Activated CD4-positive, alpha-beta T cell treated with anti-CD3 and anti-CD28 coated beads, Interleukin-2, amount 50 U/mL, for 16 hours (primary cell): ENCODE measurements at places on chromosomes 6 and 20.

DNA sequence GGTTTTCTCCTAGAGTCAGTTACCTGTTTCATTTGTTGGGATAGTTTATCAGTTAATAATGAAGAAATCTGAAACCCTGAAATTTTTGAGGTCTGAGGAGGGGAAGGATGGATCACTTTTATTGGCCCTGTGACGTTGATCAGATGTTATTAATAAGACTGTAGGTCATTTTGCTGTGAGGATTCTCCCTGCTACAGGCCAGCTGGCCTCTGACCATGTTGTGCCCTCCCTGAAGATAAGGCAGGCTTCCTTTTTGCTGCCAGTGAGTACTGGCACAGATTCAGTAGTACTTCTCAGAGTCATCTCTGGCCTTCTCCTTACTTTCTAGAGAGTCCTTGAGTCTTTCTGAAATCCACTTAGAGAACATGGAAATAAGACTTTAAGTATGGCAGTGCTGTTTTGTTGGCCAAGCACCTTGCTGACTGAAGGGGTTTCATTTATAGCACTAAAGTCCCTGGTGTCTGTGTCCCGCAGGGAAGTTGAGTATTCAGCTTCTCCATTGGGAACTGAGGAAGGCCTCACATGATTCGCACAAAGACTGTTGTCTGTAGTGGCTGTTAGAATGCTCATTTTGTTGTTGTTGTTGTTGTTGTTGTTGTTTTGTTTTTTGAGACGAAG is 202.6 kb downstream of the DTNBP1 start:
- no peak for DNase-seq

DNA sequence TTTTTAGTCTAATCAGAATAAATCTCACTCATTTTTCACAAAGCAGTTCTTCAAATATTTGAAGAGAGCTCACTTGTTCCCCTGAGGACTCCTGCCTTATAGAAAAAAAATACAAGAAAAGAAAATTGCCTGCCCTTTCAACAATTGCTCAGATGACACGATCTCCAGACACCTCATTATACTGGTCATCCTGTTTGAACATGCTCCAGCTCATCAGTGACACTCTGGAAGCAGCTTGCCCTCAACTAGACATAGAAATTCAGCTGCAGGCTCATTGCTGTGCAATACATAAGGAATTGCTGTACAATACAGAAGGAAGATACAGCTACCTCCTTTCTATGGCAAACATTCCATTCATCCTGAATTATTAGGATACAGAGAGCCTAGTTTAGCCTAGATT is 73.1 kb downstream of the OPN5 start:
- no peak for DNase-seq

GRCh38 chr6:135572051-135572450 is 74.5 kb upstream of the AHI1 start:
- DNase-seq: no peak

- DNase-seq: no peak
Measured at GRCh38 chr6:28393912-28394662, 5.5 kb downstream of the ZSCAN12 start.

- no peak for DNase-seq
Measured at GRCh38 chr6:89035252-89036101, 45.1 kb upstream of the PNRC1 start.

GRCh38 chr6:105940990-105941389 is 145.1 kb upstream of the PRDM1 start:
- DNase-seq: no peak
